ENCODE measurements at places on chromosomes 7 and 10.
A peak's percentile ranks its signal among the peaks of the same experiment; 100 is the strongest.

- no peak for DNase-seq
Measured at GRCh38 chr7:107563081-107563774, 492 bp downstream of the COG5 start.

GRCh38 chr10:125096371-125096770 is 64.0 kb downstream of the CTBP2 start:
- DNase-seq = no peak

- DNase-seq = peak; percentile 34
Measured at GRCh38 chr10:68897336-68897741, 3.8 kb upstream of the DDX50 start.

- DNase-seq = no peak
Measured at GRCh38 chr10:82821043-82821442, 946.0 kb downstream of the NRG3 start.

GRCh38 chr7:43391518-43391917 is 191.4 kb upstream of the STK17A start:
- DNase-seq = no peak

- no peak for DNase-seq
Measured at GRCh38 chr7:92557808-92558362, 29.3 kb downstream of the RBM48 start.

- DNase-seq = no peak
Measured at GRCh38 chr7:96285579-96285978, 36.3 kb downstream of the SLC25A13 start.

- DNase-seq = no peak
Measured at GRCh38 chr7:365593-365992, 75.6 kb downstream of the FOXL3 start.

GRCh38 chr10:46031648-46032532 is 1.5 kb upstream of the NCOA4 start:
- DNase-seq = no peak

GRCh38 chr10:62326176-62326575 is 48.0 kb upstream of the ZNF365 start:
- no peak for DNase-seq
